ENCODE measurements at places on chromosomes 12 and 14.

DNA sequence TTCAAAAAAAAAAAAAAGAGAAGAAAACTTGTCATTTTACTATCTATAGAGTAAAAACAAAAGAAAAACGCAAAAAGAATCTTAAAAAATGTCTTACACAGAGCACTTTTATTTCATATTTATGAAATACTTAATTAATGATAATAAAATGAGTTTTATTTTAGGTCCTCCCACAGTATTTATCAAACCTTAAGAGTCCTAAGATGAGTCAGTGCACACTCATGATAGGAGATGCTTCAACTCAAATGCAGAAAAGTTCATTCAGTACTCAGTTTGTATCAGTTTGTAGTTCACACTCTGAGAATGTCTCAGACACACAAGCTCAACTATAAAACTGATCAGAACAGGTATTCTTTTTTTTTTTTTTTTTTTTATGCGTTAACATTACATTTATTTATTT, 41.7 kb downstream of the TRIM9 start:
- no peak for DNase-seq

GRCh38 chr14:24327303-24327702, 7.6 kb downstream of the ADCY4 start:
- no peak for DNase-seq

DNA sequence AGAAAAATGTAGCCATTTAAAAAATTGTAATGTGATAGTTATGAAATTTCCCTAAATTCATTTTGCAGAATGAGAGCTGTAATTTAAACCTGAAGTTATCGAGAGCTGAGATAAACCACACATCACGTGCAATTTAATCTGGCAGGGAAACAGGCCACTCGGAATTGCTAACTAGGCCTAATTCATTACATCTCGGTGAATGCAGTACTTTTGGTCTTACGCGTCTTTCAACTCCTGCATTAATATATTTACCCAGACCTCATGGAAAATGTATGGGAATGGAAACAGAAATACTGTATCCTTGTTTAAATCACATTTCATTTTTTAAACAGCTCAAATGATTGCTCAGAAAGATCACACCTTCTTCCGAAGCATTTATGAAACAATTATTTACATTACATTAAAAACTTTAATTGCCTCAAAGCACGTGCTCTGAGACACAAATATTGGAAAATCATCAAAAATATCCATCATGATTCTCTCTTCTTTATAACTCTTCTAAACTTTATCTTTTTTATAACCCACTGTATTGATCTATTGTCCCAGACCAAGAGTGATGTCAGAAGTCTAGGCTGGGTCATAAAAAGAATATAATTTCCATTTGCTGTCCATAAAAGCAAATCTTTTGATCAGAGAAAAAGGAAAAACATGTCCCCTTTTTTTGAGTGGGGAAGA, 111.7 kb upstream of the MYL2 start:
- no peak for DNase-seq

DNA sequence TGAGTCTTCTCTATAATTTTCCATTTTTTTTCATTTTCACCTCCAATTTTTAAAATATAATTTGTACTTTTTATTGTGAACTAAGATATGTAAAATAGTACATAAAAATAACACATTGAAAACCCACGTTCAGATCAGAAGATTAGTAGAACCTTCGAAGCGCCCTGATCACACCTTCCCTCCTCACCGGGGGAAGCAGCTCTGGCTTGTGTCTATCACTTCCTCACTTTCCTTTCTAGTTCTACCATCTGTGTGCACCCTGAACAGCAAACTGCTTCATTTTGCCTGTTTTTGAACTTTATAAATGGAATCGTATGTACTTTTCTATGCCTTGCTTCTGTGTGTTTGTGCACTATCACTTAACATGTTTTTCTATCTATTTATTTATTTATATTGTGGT, 11.8 kb upstream of the CD27 start:
- no peak for DNase-seq

GRCh38 chr12:56103066-56103711, 1.2 kb upstream of the PA2G4 start:
- no peak for DNase-seq

DNA sequence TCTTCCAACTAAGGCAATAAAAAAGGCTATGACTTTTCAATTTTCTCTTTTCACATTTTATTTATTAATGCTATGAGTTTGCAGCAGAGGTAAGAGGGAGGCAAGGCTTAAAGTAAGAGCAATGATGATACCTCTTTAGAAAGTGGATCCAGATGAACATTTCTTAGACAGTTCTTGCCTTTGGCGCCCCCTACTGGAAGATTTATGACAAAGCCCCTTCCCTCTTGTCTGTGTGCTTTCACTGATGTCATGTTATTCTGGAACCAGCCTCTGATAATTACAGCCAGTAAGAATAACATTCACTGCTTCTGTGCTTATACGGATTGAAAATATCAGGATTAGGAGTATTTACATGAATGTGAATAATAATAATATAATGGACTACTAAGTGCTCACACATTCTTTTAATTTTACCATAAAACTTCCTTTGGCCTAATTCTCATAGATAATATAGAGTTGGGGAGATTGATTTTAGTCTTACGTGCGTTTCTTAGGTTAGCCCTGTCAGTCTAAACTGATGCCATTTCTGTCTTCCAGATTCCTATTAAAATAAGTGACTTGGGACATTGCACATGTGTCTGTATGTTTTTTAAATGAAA, 1929.9 kb upstream of the SEL1L start:
- no peak for DNase-seq

DNA sequence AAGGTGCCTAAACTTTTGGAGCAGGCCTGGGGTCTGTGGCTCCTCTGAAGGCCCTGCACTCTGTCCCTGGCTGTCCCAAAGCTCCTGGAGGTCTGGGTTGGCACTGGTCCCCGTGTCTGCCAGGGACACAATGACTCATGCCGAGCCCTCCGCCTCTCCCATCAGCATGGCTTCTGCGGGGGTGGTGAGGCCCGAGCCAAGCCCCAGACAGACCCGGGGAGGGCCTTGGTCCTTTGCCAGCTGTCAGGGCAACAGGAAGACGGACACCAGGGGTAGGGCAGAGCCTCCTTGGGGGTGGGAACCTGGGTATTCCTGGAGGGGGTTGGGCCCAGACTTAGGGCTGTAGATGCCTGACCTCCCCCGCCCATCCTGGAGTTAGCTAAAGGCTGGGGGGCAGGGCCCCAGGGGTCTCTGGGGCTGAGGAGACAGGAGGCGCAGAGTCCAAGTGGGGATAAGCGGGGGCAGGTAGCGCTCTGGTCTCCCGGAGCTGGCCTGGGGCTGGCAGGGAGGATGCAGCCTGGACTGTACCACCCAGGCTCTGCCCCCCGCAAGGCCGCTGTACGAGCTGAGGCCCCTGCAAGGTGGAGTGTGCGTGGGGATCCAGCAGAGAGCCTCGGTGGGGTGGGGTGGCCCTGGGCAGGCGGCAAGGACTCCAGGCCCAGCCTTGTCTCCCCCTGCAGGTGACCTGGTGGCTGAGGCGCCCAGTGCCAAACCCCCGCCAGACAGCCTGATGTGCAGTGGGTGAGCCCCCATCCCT, 16.4 kb upstream of the PUS1 start:
- no peak for DNase-seq

- DNase-seq = no peak
These were observed 359.8 kb downstream of the BTG1 start for GRCh38 chr12:91785655-91786498.

GRCh38 chr12:25384893-25385248, 134.1 kb upstream of the KRAS start:
- DNase-seq = no peak

GRCh38 chr12:16037533-16037932, 126.4 kb downstream of the DERA start:
- DNase-seq = no peak

DNA sequence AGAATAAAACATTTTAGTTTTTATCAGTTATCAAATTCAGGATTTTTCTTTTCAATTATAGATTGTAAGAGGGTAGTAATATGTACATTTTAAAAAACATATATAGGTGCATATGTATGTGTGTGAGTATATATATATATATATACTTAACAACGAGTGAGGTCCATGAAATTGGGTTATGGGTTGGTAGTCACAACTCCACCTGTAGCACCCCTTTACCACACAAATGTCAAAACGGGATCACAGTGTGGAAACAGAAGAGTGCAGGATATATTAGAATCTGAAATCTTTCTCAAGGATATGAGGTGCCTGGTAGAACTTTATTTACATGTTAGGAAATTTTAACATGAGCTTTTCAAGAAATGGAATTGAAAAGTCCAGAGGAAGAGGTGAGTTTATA, 31.3 kb downstream of the MIA2 start:
- no peak for DNase-seq

- DNase-seq = no peak
These were observed 5.2 kb downstream of the TEDC1 start for GRCh38 chr14:105495990-105496830.

DNA sequence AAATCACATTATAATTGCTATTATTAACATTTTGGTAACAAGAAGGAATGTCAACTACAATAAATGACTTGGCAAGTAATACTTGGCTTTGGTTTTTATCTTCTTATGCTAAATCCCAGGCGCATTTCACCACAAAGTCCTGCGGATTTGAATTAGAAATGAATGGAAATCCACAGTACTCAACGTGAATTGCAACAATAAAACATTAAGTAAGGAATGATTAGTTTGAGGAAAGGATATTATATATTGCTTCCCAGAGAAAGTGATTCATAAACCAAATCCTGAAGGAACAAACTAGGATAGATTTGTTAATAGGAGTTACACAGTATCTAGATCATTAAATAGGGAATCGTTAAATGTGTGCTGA, 1089.7 kb downstream of the TRHDE start:
- no peak for DNase-seq

DNA sequence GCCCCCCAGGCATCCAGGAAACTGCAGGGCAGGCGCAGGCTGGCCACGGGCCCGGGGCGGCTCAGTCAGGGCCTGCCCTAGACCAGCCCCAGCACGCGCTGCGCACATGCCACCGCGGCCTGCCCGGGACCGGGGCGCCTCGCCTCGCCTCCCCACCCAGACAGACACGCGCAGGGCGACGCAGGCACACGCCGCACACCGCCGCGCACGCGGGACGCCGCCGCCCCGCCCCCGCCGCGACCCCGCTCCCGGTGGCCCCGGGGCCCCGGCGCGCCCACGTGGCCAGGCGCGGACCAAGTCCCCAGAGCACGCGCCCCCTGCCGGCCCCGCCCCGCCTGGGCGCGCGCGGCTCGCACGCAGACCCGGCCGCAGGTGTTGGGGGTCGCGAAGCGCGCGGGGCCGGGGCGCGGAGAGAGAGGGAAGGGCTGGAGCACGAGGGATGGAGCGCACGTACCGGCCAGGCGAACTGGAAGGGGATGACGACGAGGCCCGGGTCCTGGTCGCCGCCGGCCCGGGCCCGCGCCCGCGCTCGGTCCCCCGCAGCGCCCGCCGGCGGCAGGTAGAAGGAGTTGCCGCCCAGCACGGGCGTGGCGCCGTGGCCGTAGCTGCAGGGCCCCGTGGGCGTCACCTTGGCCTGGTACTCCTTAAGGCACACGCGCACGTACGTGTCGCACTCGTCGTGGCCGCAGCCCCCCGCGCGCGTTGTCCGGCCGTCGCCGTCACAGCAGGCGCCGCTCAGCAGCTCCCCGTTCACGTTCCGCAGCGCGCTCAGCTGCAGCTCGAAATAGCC, 1.1 kb downstream of the JAG2 start:
- no peak for DNase-seq

DNA sequence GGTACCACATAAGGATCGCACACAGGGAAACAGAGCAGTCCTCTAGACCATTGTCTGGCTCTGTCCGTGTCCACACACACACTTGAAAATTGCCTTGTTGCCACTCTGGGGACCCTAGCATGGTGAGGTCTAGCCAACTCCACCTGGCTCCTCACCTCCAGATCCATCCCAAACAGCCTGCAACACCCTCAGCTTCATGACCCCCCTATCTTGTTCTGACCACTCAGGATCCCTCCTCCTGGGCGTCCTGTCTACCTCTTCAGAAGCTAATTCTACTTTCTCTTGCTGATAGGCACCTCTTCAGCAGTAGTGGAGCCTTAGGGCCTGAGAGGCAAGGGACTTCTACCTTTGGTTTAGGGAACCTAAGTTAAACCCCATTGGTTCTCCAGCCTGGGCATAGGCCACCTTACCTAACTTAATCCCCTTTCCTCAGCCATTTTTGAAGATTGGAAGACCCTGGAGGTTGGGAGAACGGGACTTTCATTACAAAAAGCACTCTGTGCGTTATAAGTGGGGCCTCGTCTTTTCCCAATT, 697 bp upstream of the HOXC5 start:
- DNase-seq = no peak

DNA sequence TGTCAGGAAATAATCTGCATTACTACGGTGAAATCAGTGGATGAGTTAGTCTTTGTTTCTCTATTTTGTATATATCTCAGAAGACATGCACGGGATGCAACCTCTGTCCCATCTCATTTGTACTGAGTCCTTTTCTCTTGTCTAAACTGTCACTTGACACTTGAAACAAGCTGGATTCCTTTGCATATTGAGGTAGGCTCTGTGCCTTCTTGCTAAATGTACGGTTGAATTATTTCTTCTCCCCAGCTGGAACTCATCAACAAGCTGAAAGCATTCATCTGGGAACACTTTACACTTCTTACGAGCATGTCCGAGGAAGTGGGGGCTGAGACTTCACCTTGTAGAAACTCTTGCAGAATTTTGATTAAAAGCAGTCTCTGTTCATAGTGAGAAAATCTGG, 119.5 kb downstream of the VEZT start:
- DNase-seq = no peak

DNA sequence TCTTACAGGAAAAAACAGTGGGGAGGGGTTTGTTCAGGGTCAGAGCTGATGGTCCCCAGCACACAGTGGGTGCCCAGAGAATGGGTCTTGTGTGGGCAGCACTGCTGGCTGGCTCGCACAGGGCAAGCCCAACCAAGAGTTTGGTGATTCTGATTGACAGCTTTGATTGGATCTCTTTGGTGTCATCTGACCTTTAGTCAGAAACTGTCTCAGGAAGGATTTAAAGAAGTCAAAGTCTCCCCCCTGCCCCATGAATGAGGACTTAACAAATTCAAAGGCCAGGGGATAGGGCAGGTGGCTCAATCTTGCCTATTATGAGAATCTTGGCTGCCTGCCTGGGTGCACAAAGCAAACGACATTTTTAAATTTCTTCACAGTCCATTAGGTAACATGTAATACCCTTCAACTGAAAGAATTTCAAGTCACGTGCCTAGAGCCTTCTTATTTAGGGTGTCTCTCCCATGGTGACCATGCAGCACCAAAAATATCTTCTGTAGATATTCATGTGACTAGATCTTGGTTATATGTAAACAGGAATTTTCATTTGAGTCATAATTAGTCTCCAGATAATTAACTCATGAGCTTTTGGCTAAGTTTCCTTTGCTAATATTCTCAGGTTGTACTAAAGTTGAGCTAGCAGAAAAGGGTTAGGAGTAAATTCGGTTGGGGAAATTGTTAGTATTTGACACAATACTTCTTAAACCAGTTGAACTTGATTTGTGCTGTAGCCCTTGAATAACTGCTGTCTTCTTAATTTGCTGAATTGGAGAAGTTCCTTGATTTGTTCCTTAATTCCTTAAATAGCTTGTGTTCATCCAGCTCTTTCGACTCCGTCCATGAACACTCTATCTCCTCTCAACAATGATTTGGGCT, 54.5 kb upstream of the HECTD1 start:
- no peak for DNase-seq

- DNase-seq = no peak
These were observed 205.4 kb downstream of the EPS8 start for GRCh38 chr12:15583804-15584203.
